ENCODE measurements at places on chromosomes 3 and 15.
A peak's percentile ranks its signal among the peaks of the same experiment; 100 is the strongest.

- DNase-seq = no peak
These were observed 119.4 kb upstream of the NPHP3 start for GRCh38 chr3:132841621-132842020.

DNA sequence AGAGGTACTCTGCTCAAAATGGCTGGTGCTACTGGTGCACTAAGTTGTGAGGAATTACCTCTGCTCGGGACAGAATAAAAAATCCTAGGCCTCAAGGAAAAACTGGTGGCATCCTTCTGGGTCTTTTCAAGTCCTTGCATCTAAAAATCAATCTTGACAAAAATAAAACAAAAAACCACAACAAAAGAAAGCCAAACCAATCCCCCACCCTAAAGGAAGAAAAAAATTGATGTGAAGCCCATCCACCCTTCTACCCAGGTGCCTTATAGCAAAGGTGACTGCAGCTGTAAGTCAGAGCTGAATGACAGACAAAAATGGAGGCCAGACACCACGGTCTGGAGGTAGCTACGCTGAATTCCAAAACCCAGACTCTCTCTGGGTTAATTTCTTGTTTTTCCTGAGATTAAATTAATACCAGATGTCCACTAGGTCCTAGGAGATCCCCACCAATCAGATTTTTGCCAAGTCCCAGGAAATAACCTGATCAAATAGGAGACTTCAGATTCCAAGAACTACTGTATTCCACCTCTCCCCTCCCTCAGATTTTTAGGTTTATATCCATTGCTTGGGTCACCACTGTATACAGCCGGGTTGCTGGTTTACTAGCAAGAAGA, 33.5 kb downstream of the ABCC5 start:
- DNase-seq = no peak

GRCh38 chr3:147418808-147419701, 9.9 kb downstream of the ZIC1 start:
- DNase-seq = no peak

DNA sequence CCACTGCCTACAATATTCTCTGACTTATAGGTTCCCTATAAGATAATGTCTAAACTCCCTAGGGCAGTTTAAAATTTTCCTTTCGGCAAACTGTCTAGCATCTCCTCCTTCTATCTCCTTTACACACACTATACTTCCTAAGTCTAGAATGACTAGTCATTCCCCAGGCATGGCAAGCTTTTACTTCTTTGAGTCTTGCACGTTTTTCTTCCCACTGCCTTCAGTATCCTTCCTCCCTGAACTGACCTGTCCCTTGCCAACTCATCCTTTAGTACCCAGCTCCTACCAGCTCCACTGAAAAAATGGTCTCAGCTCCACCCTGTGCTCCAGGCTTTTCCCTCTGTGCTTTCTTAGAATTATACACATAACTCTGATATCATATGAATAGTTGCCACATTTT, 93.8 kb upstream of the KBTBD8 start:
- no peak for DNase-seq

GRCh38 chr15:60735559-60736047, 256.7 kb upstream of the ICE2 start:
- DNase-seq = no peak

DNA sequence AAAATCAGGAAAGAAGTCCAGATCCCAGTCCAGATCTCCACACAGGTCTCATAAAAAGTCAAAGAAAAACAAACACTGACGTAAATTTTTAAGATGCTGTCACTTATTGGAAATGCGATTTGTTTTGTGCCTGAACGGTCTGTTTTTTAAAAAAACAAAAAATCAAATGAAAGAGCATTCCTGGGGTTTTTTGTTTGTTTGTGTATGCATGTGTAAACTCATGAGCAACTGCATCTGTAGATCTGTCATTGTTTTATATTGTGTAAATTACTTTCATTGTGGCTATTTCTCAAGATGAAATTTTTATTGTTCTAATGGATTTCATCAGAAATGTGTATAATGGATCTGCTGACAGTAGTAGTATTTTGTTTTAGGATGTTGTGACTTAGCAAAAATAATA, 55.0 kb downstream of the U2SURP start:
- DNase-seq = no peak

DNA sequence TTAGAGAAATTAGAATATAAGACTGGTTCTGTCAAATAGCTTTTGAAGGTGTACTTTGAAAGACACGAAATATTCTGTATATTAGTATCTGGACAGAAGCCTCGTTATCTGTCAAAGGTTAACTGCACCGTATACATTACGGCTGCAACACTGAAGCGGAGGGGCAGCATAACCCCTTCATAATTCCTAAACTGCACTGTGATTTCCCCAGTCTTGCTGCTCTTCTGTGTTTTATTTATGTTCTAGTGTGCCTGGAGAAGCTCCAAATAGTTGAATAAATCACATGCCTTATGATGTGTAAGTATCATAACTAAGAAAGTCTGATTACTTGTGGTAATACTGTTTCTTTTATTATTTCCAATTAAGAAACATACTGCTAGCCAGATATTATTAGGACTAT, 285.7 kb upstream of the ROBO2 start:
- DNase-seq = no peak

- peak; percentile 12 for DNase-seq
These were observed 266.2 kb upstream of the ROPN1 start for GRCh38 chr3:124258057-124258500.

GRCh38 chr3:76405196-76405595, 619.8 kb upstream of the ZNF717 start:
- DNase-seq = no peak

GRCh38 chr3:172515130-172515918, 7.9 kb downstream of the TNFSF10 start:
- DNase-seq = peak; percentile 27

DNA sequence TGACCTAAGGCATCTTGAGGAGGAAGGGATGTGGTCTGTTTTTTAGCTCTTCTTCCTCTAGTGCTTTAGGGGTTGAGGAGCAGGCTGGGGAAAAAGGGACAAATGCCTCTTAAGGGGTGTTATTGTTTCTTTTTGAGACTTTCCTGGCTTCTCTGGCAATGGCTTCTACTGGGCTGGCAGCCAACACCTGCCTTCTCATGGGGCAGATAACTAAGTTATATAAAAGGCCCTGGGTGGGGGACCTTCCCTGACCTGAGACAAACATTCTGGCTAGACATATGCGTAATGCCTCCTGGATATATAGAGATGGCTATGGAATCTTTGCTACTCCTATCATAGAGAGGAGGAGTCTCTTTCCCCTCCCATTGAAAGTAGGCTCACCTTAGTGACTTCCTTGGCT, 179.2 kb upstream of the PROK2 start:
- DNase-seq = no peak

DNA sequence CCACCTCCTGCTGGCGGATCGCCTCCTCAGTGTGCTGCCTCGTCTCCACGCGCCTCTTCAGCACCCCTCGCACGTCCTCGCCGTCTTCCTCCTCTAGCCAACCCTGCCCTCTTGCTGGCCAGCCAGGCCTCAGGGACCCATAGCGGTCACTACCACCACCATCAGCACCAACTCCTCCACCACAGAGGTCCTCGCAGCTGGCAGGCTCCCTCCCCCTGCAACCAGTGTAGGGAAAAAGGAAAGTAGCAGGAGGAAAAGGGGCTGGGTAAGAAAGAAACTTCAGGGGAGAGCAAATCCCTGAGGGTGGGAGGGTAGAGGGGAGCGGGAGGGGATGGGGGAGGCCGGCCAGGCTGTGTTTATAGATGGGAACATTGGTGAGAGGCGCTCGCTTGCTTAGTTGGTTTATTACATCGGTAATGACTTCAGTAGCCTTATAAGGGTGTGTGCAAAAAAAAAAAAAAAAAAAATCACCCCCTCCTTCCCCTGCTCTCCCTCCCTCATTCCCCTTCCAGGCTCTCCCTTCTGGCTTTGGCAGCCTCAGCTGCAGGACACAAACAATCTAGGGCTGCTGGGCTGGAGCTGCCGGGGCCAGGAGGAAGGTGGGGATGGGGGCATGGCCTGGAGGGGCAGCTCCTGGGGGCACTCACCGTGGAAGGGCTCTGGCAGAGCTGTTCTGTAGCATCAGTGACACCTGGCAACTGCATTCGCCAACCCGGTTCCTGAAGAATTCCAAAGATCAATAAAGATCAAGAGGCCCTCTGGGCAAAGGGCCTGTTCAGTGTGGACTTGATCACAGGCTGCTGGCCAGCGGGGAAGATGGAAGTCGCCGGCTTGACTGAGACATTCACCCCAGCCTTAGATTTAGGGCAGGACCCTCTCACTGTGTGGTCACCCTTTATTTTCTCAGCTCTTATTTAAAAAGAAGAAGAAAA, 116.2 kb upstream of the HACD2 start:
- no peak for DNase-seq

- no peak for DNase-seq
These were observed 117.8 kb upstream of the IGF1R start for GRCh38 chr15:98530570-98530969.

GRCh38 chr15:42119446-42119760, 25.0 kb upstream of the PLA2G4D start:
- DNase-seq = no peak

DNA sequence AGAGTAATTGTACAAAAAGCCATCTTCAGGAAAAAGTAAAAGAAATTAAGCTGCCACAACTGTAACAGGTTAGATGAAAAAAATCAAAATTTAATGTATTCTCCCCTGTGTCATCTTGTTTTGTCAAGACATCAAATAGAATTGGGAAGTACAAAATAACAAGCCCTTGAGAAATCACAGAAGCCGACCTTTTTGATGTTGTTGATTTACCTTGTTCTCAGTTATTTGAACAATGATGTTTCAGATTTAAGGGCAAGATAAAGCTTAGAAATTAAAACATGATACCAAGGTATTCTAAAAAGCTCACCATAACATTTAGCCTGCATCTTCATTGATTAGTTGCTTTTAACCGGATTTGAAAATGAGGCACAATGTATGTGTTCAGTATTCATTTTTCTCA, 523.0 kb downstream of the FOXP1 start:
- no peak for DNase-seq

- no peak for DNase-seq
These were observed 217.7 kb downstream of the ARPP21 start for GRCh38 chr3:35857004-35857403.

GRCh38 chr3:46888705-46889104, 11.2 kb downstream of the PTH1R start:
- DNase-seq = no peak

DNA sequence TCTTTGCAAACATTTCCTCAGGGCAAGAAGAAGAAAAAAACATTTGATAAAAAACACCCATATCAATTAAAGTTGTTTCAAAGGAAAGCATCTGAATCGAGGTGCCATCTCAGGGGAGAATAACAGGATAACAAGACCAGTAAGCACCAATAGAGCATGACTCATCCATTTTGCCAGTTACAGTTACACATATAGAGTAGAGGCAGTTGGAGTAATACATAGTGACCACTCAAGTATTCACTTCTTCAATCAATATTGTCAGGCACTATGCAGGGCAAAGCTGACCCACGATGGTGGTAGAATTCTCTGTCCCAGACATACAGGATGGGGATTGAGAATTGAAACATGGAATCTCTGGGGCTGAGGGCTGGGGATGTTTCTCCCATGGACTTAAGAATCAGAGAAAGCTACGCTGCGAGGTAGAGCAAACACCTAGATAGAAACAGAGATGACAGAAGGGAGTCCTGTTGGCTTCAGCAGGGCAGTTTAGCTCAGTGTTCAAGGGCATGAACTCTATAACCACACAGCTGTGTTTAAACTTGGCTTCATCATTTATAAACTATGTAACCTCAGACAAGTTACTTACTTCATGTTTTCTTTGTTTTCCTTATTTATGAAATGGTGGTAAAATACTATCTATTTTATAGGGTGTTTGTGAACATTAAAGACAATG, 186.4 kb upstream of the NANOGP8 start:
- no peak for DNase-seq

- peak; percentile 32 for DNase-seq
These were observed 12.0 kb downstream of the TBC1D5 start for GRCh38 chr3:17730318-17730967.

DNA sequence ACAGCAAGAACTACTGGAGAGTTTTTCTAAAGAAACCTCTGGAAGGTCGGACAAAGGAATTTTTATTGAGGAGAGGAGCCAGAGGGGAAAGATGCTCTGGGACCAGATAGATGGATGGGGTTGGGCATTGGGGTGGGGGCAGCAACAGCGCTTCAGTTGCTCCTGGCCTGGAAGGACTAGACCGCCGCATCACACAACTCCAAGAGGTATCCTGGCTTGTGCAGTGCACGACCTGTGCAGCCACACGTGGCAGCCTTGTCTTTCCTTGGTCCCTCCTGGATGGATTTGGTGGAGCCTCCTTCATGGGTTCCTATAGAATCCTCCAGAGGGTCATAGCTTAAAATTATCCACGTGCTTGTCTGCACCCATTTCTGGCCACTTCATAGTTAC, 23.0 kb downstream of the MAGEF1 start:
- DNase-seq = no peak

DNA sequence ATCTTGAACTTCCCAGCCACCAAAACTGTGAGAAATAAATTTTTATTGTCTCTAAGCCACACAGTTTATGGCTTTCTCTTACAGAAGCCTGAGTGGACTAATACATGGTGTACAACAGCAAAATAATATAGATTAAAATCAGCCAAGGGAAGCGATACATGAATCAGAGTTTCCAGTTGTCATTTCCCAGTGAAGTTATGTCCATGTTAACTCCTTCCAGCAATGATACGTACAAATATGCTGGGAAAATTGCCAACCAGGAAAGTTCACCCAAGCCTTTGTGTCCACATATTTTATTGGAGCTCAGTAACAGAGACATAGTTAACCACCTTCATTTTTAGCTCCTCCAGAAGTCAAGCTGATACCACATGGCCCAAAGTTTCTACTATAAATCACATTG, 280.9 kb upstream of the KCNMB2 start:
- DNase-seq = peak; percentile 12

DNA sequence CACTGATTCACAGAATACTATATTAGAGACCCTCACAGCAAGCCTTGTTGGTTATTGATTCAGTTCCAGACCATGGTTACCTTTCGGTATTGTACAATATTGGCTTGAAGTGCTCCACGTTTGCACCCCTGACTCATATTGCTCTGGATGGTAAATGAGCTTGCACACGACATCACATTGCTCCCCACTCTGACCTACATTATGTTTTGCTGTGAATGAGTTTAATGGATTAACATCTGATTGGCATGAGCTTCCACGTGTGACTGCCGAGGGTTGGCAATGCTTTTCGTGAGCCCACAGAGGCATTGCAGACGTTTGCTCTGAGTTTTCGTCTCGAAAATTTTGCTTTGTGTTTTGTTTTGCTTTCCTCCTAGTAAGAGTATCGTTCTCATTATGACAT, 225.8 kb upstream of the ICE2 start:
- DNase-seq = no peak

- no peak for DNase-seq
These were observed 25.0 kb downstream of the RGMA start for GRCh38 chr15:93063796-93064690.

- DNase-seq = no peak
These were observed 558 bp upstream of the SLC30A4 start for GRCh38 chr15:45523166-45523460.

DNA sequence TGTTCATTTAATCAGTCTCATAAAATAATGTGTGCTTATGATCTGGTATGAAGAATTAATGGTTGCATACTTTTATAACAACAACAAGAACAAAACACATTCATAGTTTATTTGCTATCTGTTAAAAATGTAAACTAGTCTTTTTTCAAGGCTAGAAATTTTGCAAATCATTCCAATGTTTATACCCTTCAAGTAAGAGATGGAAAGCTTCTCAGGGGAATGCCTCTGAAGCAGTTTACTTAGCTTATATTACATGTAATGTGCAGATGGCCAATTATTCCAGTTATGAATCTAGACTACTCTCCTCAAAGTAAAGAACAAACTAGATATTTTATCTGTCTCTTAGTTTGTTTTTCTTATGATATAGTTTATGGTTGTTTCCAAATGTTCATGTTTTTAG, 575.4 kb downstream of the NAALADL2 start:
- no peak for DNase-seq
